ENCODE measurements at places on chromosomes 6 and 20.

- no peak for DNase-seq
Observed at GRCh38 chr6:33467091-33467490, 12.7 kb downstream of the ZBTB9 start.

DNA sequence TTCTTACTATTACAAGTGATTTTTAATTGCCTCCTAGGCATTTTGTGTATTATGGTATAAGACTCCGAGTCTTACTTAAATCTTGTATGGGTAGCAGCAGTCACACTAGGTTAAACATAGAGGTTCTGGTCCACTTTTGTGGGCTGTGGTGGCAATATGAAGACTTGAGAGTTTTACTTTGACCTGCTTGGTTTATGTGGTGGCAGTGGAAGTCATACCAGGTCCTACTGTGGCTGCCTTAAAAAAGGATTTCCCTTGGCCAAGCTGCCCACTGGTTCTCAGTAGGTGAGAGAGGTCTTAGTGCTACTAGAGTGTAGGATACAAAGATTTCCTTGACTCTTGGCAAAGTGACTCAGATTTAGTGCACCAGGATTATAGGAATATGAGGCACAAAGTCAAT lies 44.2 kb upstream of the NKAIN2 start:
- no peak for DNase-seq

DNA sequence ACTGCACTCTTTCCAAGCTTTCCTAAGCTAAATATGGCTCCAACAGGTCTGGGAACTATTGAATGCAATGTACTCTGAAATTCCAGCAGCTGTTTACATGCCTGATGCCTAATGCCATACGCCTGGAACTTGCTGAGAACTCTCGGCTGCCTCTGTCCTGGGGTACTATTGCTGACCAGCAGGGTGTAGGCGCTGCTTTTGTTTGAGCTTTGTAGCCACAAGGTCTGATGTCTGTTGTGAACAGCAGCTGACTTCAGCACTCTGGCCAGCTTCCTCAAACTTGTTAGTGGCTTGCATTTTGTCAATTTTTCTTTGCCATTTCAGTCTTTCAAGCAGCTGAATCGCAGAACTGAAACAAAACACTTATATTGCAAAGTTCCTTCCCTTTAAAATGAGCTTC lies 26.7 kb downstream of the SAYSD1 start:
- peak; percentile 70 for DNase-seq

DNA sequence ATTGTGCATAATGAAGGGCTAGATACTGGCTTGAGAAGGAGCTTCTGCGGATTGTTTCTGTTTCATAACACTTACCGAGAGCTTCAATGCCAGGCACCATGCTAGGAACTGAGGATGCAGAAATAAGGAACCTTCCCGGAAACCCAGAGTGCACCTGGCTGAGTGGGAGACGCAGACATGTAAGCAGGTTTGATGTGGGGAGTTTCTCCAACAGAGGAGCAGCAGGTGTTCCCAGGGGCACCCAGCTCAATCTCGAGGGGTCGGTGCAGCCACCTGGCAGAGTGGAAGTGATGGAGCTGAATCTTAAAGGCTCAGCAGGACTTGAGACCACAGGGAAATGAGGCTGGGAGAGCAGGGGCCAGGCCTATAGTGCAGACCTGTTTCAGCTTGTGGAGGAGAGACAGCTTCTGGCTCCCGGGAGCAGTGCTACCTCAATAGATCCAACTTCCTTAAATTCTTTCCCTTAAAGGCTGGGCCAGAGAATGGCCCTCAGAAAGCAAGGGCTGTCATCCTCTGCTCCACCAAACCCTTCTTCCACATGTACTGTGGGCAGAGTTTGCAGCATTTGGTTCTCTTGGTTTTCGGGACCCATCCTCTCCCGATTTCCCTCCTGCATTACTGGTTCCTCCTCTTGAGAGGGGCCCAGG lies 27.8 kb upstream of the SRC start:
- no peak for DNase-seq

GRCh38 chr6:100427452-100427851 lies 37.3 kb downstream of the SIM1 start:
- no peak for DNase-seq

DNA sequence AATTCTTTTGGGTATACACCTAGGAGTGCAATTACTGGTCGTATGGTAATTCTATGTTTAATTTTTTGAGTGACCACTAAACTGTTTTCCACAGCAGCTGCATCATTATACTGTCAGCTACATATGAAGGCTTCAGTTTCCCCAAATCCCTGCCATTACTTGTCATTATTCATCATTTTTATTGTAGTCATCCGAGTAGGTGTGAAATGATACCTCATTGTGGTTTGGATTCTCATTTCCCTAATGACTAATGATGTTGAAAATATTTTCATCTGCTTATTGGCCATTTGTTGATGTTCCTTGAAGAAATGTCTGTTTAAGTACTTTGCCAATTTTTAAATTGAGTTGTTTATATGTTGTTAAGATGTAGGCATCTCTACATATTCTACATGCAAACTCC lies 633.6 kb upstream of the IMPG1 start:
- no peak for DNase-seq

- no peak for DNase-seq
Observed at GRCh38 chr6:39565956-39566355, 159.3 kb downstream of the KIF6 start.

- no peak for DNase-seq
Observed at GRCh38 chr6:137261761-137262160, 42.6 kb upstream of the IFNGR1 start.

GRCh38 chr20:63945031-63945658 lies 11.1 kb downstream of the UCKL1 start:
- DNase-seq, result no peak

GRCh38 chr6:154932515-154933027 lies 62.5 kb upstream of the TIAM2 start:
- DNase-seq, result no peak

- no peak for DNase-seq
Observed at GRCh38 chr20:316316-317068, 8.9 kb upstream of the SOX12 start.

DNA sequence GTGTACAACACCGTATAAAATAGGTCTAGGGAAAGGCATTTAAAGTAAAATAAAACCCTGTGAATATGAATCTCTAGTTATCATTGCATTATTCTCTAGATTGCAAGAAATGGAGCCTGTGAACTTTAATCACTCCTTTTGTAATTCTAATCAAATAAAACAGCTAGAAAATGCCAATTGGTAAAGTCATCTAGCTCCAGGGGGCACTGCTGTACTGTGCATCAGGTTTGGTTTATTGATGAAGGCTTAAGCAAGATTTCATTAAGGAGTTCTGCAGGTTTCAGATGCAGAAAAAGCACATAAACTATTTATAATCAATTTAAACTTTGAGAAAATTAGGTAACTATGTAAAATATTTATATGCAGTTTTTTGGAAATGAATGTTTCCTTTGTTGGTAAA lies 645.0 kb downstream of the PHF3 start:
- no peak for DNase-seq

DNA sequence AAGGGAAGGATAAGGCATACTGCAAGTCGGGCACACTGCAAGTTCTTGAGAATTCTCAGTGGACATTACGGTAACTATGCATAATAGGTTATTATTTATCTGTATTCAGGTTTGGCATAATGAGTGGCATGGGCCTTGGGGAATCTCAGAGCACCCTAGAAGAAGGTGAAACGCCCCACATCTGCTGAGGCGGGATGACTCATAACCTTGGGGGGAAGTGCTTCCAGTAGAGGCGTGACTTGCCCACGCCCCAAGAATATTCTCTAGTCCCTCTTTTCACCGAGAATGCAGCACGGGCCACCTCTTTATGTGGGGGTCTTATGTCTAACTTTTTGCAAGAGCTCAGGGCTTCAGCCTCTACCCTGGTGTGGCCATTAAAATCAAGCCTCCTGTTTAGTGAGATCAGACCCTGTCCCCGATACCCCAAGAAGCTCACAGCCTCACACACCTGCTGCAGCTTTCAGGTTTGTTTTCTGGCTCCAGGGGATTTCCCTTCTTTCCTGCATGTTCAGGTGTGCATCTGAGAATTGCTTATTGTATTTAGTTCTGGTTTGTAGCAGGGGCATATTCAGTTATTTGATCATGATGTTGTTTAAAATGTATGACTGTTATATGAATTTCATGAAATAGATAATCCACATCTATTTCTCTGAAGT lies 19.1 kb downstream of the ZFP64 start:
- DNase-seq, result no peak

GRCh38 chr6:37432916-37433656 lies at the start of gene CMTR1:
Gene CMTR1, plus strand, starts transcription at chr6:37433221. Its CDS starts 2,409 bp downstream, at chr6:37435630.
- peak; percentile 84 for DNase-seq

GRCh38 chr6:110617057-110617456 lies 140.6 kb upstream of the SLC22A16 start:
- no peak for DNase-seq

- DNase-seq, result no peak
Observed at GRCh38 chr6:28977341-28978132, 27.6 kb downstream of the ZNF311 start.

GRCh38 chr6:14957355-14958059 lies 288.4 kb upstream of the JARID2 start:
- DNase-seq, result no peak

GRCh38 chr20:25533920-25534700 lies 51.2 kb downstream of the NINL start:
- no peak for DNase-seq

GRCh38 chr20:50594231-50594590 lies 84.0 kb downstream of the PTPN1 start:
- no peak for DNase-seq

DNA sequence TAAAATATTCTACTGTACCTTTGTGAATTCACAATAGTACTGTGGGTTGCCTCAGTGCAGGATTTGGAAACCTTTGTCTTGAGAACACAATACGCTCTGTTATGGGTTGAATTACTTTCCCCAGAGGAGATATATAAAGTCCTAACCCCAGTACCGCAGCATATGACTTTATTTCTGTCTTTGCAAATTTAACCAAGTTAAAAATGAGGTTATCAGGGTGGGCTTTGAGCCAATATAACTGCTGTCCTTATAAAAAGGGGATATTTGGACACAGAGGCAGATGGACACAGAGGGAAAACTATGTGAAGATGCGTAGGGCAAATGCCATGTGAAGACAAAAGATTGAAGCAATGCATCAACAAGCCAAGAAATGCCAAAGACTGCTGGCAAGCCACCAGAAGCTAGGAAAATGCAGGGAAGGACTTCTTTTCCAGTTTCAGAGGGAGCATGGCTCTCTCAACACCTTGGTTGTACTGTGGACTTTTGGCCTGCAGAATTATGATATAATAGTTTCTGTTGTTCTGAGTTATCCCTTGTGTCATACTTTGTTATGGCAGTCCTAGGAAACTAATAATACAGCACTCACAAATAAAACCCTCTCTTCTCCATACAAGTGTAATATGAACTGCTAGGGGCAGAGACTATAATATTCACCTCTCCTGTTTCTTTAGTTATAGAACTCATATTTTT lies 292.6 kb upstream of the SPTLC3 start:
- no peak for DNase-seq
